Stimulated activated CD8-positive, alpha-beta memory T cell treated with anti-CD3 and anti-CD28 coated beads, Interleukin-15, amount 100 ng/mL, for 1 hour (primary cell): ENCODE measurements at places on chromosomes 2 and 18.

DNA sequence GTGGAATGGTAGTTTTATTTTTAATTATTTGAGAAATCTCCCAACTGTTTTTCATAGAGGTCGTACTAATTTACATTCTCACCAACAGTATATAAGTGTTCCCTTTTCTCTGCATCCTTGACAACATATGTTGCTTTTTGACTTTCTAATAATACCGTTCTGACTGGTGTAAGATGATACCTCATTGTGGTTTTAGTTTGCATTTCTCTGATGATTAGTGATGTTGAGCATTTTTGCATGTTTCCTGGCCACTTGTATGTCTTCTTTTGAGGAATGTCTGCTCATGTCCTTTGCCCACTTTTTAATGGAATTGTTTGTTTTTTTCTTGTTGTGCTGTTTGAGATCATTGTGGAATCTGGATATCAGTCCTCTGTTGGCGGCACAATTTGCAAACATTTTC is 242.5 kb downstream of the ZNF521 start:
- DNase-seq, result no peak

DNA sequence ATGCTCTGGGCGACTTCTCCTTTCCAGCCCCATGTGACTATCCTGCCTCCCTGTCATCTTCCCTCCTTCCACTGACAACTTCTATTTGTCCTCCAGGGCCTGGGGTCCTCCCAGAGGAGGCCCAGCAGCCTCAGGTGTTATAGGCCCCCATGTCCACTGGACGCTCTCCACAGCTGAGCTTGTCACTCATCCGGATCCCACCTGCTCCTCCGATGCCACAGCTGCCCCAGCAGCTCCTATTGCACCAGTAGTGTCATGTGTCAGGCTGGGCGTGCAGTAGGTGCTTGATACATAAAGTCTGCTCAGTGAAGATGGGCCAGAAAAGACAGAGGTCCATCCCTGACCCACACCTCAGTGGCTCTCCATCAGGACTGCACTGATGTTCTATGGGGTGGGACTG is 305.7 kb upstream of the MYT1L start:
- DNase-seq, result no peak

- DNase-seq, result no peak
These were observed 58.1 kb upstream of the OTX1 start for GRCh38 chr2:62992561-62992960.

DNA sequence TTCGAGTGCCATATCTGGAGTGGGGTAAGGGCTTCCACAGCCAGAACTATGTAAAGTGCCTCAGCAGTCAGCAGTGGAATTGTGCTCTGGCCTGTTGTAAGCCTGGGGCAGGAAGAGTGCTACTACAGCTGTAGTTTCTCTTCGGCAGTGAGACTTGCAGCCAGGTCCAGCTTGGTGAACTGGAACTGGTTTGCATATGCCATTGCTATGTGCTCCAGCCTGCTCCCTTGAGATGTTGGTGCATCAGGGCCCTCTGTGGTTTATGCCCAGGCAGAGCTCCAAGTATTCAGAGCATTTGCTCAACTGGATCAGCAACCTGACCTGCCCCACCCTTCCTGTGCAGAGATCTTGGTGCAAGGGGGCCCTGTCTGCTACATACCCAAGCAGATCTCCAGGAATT is 47.8 kb downstream of the ZNF804A start:
- no peak for DNase-seq

DNA sequence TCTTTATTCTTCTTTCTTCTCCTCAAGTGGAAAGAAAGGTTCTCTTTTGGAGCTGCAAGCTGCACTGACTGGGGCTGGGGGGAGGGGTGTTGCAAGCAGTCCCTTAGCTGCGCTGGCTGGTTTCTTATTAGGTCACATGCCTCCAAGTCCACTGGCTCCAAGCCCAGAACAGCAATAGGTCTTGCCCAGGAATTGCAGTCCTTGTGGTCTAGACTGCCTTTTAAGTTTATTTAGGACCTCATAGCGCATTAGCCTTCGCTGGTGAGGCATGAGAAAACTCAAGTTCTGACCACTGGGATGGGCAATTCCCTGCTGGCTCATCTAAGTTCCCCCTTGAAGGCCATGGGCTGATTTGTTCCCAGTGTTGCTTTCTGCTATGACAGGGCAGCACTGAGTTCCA is 138.6 kb upstream of the SCN7A start:
- no peak for DNase-seq

DNA sequence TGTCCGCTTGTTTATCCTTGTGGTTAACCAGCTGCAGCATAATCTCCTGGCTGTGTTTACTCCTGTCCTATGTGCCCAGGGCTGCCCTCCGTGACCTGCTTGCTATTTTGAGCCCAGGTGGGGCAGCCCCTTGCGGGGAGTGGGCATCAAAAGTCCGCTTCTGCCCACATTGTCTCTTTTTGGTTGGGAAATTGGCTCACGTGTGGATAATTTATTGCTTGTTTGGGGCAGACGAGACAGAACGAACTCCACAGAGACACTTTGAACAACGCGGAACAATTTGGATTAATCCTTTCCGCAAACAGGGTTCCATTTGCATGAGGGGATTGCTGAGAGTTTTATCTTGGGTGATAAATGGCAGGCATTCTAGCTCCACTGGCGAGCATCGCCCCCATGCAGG is 8.1 kb upstream of the CXCR4 start:
- DNase-seq, result no peak

GRCh38 chr2:128169497-128169896 is 78.5 kb downstream of the UGGT1 start:
- DNase-seq, result no peak

DNA sequence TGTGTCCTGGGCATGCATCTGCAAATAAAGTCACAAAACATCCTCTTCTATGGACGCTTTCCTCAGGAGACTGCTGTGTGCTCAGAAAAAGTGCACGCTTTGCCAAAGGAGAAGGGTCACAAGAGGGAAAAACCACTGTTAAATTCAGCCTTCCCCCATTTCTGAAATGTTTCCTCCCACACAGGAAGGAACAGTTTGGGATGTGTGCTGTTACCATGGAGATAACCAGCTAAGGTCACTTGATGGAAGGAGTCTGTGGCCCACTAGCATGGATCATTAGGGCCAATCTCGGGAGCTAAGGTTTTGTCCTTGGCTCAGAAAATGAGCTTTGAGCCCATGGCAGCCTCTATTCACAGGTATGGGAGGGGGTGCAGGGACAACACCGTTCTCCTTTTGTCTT is 5.6 kb downstream of the KCNE4 start:
- DNase-seq, result no peak

DNA sequence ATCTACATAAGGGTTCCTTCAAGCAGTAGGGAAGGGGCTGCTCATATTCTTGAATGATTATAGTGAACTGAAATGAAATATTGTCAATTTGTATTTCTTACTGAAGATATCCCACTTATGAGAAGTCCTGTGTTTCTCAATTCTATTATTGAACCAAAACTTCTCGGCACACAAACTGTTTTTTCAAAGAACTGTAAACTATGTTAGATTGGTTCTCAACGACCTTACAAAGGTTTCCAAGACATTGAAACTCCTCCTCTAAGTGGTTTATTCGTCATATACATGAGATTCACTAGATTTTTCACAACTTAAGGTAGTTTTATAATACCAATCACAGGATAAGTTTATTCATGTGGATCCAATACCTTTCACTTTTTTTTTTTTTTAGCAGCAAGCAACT is 1.4 kb downstream of the CCL20 start:
- DNase-seq, result no peak

DNA sequence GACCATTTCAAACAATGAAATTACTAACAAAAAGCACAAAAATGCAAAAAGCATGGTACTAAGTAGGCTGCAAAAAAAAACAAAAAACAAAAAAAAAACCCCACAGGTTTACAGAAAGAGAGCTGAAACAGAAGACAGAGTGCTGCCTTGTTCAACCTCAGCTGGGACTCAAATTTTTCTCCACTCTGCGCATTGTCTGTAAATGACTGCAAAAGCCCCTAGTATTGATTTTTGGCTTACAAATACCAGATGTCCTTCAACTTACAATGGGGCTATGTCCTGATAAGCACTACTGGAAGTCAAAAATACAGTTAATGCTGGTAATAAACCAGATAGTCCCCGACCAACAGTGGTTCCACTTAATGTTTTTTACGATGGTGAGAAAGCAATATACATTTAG is 42.2 kb downstream of the UBE2E3 start:
- no peak for DNase-seq

DNA sequence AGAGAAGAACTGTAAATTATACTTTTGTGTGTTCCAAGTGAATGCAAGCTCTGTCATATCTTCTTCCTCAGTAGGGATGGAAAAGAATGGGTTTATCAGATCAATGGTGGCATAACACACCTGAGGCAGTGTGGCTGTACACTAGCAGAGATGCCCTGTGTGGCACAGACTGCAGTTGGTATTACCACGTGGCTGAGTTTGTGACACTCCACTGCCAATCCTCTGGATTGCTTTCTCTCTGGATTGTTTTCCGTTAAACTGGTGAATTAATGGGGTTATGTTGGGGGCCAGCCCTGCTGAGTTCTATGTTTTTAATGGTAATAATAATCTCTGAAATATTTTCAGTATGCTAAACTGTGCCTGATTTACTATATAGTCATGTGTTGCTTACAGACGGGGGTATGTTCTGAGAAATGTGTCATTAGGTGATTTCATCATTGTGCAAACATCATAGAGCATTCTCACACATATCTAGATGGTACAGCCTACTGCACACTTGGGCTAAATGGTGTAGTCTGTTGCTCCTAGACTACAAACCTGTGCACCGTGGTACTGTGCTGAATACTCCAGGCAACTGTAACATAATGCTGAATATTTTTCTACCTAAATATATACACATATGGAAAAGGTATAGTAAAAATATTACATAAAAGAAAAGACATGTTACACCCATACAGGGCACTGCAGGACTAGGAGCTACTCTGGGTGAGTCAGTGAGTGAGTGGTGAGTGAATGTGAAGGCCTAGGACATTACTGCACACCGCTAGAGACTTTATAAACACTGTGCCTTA is 84.7 kb upstream of the ST6GAL2 start:
- DNase-seq, result no peak

DNA sequence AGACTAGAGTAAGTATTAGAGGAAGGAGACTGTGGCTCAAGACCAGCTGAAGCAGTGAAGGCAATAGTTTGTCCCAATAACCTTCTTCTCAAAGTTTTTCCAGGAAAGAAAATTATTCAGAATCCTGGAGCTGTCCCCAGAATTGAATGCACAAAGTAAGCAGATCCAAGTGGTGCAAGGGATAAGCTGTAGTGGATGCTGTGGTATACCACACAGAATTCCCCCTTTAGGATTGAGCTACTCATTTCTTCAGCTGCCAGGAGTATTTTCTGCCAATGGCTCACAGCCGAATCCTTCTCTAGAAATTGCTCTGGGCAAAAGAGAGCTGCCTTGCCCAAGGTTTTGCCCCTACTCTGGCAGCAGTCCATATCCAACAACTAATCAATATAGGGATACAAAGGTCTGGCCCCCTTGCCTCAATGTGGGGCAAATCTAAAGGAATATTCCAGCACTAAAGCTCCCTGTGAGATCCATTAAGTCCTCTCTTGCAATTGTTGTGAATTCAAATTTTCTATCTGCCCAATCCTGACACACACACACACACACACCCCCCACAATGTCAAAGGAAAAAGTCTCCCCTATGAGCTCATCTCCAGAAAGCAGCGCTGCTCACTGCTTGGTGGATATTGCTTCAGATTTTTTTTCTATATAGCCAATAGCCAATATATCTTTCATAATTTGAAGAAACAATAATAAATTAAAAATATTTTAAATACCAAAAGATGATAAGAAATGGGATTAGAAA is 18.4 kb upstream of the TCF7L1 start:
- DNase-seq, result no peak

GRCh38 chr2:42829671-42830440 is 37.5 kb upstream of the HAAO start:
- DNase-seq, result no peak

- no peak for DNase-seq
These were observed 278.6 kb upstream of the KLHL14 start for GRCh38 chr18:33051407-33051806.

- DNase-seq, result no peak
These were observed 85.9 kb downstream of the CALCRL start for GRCh38 chr2:187362151-187362550.

DNA sequence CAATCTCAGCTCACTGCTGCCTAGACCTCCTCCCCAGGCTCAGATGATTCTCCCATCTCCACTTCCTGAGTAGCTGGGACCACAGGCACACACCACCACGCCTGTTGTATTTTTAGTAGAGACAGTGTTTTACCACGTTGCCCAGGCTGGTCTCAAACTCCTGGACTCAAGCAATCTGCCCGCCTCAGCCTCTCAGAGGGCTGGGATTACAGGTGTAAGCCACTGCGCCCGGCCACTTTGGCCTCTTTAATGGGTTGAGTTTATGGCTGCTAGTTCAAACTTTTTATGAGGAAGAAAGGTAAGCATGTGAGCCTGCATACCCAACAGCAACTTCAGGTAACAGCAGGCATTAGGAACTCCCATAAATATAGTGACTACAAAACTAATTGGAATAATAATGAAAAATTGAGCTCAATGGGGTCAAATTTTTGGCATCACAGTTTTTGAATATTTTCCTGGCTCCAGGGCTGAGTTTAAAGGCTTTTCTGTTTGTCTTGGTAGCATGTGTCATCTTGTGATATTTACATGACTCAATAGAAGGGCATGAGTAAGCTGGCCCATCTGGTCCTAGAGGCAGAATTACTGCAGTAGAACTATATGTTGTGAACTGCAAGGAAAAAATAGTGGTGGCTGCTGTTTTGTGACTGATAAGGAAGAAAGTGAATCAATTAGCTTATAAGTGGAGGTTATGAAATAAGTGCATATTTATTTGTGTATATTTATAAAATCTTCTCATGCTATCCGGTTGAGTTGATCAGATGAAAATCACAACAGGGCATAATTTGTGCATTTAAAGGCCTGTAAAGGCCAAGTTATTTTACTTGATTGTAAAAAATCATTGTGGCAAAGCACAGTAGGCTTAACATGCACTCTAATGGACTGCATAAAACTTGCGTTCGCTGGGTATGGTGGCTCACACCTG is 24.8 kb downstream of the GALM start:
- no peak for DNase-seq

GRCh38 chr2:40304340-40304739 is 147.6 kb downstream of the SLC8A1 start:
- no peak for DNase-seq
